ENCODE measurements at places on chromosomes 6 and 20.

DNA sequence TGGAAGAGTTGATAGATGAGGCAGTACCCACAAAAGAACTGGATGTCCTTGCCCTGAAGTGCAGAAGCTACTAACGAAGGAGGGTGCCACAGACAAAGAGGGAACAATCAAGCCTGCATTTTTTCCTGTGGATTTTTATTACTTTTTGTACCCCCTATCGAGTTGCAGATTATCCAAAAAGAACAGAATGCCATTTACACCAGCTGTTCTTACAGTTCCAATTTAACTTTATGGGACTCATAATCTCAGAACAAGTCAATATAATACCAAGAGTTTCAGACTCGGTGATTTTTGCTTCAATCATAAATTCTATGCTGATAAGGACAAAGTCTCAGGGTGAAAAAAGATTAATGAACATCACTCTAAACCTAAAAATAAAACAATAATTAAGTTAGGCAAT is 4.0 kb upstream of the CNKSR3 start:
- DNase-seq: no peak

GRCh38 chr6:16199804-16200203 is 38.6 kb upstream of the GMPR start:
- DNase-seq: no peak

DNA sequence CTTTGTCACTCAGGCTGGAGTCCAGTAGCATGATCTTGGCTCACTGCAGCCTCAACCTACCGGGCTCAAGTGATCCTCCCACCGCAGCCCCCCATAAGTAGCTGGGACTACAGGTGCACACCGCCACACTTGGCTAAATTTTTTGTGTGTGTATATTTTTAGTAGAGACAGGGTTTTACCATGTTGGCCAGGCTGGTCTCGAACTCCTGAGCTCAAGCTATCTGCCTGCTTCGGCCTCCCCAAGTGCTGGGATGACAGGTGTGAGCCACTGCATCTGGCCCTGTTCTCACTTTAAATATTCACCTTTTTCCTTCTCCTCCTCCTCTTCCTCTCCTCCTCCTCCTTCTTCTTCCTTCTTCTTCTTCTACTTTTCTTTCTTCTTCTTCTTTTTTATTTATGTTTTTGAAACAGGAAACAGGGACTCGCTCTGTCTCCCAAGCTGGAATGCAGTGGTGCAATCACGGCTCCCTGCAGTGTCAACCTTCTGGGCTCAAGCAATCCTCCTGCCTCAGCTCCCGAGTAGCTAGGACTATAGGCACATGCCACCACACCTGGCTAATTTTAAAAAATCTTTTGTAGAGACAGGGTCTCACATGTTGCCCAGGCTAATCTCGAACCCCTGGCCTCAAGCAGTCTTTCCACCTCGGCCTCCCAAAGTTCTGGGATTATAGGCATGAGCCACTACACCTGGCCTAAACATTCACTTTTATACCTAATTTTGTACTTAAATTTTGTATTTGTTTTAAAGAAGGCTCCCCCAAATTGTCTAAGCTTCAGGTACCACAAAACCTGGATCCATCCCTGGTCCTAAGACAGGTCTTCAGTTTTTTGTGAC is 47.2 kb upstream of the NCOA3 start:
- no peak for DNase-seq

- no peak for DNase-seq
Observed at GRCh38 chr6:43887906-43888683, 118.1 kb downstream of the VEGFA start.

DNA sequence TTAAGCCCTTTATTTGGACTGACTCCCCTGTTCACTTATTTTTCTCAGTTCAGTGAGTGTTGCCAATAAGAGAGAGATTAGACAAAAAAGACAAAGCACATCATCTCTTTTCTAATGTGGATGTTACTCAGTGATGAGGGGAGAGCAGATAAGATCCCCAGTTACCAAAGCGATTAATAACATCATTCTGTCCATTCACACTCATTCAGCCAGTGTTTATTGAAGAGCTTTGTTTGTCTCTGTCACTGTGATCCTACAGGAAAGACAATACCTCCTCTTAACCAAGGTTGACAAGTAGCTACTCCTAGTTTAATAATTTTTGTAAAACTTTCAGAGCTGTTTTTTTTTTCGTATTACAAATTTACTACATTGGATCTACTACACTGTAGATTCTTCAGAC is 163.0 kb downstream of the EYA4 start:
- no peak for DNase-seq

DNA sequence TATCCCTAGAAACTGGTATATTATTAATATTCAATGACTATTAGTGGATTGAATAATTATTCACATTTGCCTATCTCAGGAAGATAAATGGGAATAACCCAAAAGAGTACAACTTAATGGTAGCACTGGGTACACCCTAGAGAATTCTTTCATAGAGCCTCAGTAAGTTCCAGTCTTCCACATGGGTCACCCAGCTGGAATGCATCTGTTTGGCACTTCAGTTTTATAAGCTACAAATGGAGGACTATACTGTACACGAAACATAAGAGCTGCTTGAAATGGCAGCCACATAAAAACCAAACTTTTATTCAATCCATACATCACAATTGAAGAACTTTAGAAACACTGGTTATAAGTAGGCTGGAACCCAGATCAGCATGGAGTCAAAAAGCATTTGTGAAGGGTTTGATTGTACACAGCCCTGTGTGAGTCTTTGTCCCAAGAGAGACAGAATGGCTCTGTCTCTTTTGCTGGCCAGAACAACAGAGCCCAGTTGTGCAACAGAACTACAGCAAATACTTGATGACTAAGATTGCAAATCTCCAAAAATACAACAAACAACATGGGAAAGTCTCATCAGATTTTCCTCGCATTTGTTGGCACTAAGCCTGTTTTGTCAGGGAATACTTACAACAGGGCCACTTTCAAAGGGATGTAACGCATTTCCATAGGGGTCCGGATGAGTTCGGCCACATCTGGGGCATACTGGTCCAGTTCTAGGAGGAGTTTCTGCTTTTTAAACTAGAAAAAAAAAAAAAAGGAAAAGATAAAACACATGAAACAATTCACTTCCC is 39.5 kb downstream of the PIGU start:
- no peak for DNase-seq

DNA sequence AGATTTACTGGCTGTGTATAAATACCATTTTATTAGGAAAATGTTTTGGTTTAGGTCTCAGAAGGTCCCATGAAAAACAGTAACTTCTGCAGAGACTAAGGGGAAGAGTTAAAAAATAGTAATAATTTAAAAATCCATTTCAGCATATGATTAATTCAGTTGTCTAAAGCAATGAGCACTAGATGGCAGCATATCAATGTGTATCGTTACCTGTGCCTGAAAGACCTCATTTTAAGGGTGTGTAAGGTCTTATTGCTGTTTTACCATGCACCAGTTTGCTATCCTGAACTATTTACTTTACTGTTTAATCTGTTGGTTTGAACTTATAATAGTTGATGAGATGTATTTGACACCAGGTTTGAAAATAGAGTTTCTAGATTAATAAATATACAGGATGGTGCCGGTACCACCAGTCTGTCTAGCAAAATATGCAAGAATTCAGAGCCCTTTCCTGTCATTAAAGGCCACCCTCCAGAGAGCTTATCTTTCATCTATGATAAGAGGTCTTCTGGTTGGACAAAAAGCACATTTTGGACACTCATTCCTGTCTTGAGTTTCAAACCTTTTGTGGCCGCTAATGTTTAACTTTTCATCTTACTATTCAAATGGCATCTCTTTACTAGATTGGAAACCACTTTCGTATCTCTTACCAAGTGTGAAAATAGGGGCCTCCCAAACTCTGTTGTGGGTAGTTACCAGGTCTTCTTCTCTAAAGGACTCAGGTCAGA is 8.9 kb upstream of the AHI1 start:
- no peak for DNase-seq
